ENCODE measurements at places on chromosomes 5 and 9.

DNA sequence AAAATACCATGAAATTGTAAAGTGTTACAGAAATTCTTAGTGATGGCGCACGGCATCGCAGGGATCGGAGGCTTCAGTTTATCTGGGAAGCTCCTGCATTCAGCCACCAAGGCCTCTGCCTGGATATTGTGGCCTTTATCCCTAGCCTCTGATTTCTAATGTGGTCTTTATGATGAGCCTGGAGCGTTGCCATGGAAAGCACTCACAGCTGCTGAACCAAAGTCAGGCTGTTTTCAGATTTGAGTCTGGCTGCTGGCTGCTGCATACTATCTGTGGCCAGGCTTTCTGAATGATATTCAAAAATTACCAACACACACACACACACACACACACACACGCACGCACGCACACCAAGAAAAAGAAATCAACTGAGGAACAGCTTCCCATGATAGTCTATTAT is 101.1 kb upstream of the ZNF366 start:
- no peak for DNase-seq

GRCh38 chr9:37209431-37210386 is 89.3 kb downstream of the ZCCHC7 start:
- DNase-seq: no peak

DNA sequence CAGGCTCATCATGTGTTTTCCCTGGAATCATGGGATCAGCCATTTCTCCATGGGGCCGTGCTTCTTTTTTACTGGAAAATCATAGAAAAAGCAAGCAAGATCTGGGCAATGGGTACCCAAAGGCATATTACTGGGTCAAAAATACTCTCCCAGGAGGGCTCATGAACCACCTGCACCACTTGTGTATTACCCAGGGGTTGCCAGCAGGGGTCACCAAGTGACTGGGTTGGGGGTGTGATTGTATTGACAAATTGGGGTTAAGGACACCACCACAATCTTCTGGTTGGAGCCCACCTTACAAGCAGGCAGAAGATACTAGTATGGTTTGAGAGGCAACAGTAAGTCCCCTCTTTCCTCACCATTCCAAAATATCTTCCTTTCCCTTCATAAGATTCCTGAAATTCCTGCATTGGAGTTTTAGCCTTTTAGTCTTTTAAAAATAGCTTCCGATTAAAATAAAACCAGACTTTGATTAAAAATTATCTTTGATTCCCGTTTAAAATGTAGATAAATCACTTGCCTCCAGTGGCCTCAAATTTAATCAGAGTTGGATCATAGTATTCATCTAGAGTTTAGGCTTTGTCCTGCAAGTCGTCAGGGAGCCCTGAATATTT is 603.3 kb downstream of the KIF4B start:
- DNase-seq: peak; percentile 16

- no peak for DNase-seq
These were observed 349.6 kb downstream of the PDE4D start for GRCh38 chr5:59543821-59544442.

- DNase-seq: no peak
These were observed 66.8 kb upstream of the ITGA2 start for GRCh38 chr5:52922384-52922783.

DNA sequence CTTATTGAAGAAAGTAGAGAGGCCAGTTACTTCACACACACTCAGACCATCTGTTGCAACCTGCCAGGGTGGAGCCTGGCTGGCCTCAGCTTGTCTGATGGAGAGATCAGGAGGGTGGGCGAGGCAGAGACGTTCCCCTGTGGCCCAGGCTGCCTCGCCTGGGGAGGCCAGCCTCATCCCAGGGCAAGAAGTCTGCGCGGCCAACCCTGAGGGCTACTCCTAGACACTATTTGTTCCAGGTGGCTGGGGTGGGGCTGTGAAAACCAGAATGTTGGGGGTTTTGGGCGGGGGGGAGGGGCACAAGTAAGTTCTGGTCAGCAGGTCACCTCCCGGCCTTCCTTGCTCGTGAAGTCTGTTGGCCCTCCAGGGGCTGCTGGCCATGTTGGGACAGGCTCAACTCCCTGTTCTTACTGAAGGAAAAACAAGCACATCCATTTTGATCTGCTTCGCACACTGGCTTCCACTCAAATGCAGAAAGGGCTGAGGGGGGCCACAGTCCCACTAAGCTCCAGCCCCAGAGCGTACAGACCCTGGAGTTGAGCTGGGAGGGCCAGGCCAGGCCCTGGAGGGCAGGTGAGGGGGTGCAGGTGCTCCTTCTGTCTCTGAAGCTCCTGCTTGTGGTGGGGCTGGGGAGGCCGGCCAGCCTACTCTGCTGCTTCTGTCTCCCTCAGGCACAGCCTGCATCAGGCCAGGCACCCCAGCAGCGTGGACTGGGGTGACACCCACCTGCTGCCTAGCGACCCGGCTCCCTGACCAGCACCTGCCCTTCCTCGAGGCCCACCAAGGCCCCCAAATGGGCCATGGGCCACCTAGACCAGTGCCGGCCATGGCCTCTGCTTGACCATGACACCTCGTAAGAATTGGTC is 46.6 kb downstream of the SECISBP2 start:
- no peak for DNase-seq

- DNase-seq: no peak
These were observed 35.2 kb downstream of the MVB12B start for GRCh38 chr9:126361810-126362238.

DNA sequence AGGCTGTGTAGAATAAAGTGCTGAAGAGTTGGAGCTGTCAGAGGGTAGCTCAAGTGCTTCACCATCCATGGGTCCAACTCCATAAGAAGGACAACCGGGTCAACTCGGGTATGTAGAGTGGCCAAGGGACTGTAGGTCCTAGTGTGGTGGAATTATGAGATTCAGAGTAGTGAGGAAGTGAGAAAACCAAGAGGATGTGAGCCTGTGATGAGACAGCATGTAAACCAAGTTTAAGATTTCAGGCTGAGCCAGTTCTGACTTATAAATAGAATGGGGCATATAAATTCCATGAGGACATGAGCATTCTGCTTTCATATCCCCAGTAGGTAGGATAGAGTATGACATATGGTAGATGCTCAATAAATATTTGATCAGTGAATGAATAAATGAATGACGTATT is 96.3 kb downstream of the CFAP95 start:
- DNase-seq: no peak

DNA sequence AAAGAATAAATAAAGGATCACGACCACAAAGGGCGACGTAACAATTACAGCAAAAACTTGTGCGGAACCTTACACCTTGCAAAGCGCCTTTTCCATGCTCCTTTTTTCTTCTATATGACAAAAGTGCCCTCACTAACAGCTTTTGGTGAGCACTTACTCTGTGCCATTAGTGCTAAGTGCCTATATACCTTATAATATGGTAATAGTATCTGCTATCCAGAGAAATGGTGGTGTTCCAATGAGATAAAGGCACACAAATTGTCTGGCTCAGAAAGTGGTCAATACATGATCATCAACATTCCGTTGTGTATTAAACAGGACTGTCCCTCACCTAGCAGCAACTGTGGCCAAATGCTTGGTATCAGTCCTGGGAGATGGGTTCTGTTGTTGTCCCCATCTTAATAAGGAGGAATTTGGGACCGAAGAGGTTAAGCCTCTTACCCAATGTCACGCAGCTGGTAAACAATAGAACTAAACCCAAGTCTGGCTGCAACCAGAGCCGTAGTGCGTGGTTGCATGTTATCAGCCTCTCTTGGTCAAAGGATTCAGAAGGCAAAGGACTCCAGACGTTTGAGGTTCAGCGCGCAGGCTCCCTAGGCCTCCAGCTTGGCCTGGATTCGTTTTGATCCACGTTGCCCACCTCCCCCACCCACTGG is 564 bp upstream of the TOR2A start:
- no peak for DNase-seq

DNA sequence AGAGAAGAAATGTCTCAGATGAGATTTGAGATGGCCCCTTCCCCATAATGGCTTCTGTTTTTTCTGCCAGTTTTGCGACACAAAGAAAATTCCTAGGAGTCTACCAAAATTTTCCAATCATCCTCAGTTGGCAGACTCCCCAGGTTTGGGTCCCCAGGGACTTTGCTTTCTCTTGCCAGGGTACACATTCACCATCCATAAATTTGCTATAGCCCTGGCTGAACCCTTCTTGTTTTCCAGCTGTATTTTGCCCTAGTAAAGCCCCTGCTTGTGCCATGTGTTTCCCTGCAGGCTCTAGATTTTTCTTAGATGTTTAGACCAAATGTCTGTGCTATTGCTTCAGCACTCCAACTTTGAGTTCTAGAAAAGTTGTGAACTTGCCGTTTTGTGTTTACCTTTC is 283.2 kb downstream of the ANXA1 start:
- no peak for DNase-seq

DNA sequence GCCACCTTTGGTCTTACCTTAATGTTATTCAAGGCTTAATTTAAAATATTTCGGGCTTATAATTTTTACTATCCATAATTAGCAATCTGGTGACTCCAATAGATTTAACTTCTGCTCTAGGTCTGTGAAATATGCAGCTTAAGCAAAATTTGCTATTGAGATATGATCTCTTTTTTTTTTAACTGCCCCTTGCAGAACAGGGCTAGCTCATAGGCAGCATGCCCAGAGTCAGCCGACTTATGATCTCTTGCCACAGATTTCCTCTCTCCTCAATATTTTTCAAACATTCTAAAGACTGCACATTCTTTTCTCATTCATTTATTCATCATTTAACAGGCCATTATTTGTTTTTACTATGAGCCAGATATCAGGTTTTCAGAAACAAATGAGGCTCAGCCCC is 4.5 kb downstream of the TTC23L start:
- no peak for DNase-seq

DNA sequence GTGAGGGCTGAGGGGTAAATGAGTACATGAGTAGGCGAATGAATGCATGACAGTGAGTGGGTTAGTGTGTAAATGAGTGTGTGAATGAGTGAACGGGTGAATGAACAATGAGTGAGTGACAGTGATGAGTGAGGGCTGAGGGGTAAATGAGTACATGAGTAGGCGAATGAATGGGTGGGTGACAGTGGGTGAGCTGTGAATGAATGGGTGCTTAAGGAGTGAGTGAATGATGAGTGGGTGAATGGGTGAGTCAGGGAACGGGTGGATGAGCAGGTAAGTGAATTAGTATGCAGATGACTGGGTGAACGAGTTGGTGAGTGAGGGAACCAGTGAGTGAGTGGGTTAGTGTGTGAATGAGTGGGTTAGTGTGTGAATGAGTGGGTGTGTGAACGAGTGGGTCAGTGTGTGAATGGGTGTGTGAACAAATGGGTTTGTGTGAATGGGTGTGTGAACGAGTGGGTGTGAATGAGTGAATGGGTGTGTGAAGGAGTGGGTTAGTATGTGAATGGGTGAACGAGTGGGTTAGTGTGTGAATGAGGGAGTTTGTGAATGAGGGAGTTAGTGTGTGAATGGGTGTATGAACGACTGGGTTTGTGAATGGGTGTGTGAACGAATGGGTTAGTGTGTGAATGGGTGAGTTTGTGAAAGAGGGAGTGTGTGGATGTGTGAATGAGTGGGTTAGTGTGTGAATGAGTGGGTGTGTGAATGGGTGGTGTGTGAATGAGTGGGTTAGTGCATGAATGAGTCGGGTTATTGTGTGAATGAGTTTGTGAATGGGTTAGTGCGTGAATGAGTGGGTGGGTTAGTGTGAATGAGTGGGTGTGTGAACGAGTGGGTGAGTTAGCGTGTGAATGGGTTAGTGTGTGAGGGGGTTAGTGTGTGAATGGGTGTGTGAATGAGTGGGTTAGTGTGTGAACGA is 32.9 kb downstream of the NKD2 start:
- DNase-seq: no peak

- DNase-seq: no peak
These were observed 81.6 kb downstream of the TMEM174 start for GRCh38 chr5:73254642-73255041.

- no peak for DNase-seq
These were observed 46.1 kb upstream of the IL7R start for GRCh38 chr5:35810601-35811000.

DNA sequence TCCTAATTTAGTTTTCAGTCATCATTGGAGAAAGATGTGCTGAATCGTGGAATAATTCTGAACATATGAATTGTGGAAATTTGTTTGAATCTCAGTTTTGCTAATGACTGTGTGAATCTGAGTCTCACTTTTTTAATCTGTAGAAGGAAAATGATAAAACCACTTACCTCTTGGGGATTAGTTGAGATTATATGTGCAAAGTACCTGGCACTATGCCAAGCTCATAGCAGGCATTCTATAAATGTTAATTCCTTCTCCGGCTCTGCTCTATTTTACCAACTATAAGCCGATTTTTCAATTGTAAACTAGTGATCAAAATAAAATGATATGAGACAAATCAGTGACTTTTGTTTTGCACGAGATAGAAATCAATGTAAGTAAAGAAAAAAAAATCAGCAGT is 290.8 kb downstream of the TRPM3 start:
- DNase-seq: no peak

GRCh38 chr5:61052882-61053281 is 107.9 kb downstream of the NDUFAF2 start:
- no peak for DNase-seq

- DNase-seq: no peak
These were observed 28.9 kb downstream of the ACTBL2 start for GRCh38 chr5:57453728-57454127.

DNA sequence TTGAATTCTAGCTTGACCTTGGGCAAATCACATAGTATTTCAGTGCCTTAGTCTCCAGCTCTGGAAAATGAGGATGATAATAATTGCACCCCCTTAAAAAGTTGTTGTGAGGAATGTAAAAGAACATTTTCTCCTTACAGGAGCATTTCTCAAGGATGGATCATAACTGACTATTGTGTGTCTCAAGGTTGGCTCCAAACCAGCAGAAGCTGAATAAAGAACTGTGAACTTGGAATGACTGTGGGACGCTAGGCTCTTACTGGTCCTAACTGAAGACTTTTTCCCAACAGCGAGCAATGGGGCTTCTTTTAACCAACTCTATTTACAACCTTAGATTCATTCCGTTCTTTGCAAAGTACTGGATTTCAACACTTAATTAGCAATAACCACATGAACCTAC is 26.2 kb upstream of the GLRX start:
- no peak for DNase-seq

DNA sequence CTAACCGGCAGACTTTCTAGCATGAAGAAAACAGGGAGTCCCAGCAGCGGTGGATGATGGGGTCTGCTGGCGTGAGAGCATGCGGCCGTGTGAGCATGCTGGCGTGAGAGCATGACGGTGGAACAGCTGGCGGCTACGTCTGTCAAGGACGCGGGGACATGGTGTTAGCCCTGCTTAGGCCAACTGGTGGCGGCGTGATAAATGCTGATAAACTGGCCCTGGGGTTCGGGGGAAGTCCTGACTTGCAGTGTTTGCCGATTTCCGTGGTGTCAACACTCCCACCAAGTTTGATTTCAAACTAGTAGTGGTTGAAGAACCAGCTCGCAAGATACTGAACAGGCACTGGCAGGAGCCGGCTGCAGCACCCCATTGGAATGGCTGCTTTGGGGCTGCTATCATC is 122.4 kb upstream of the RAPGEF1 start:
- DNase-seq: no peak

- no peak for DNase-seq
These were observed 1.2 kb downstream of the SRFBP1 start for GRCh38 chr5:121962958-121963357.

- DNase-seq: no peak
These were observed 23.2 kb downstream of the SPIN1 start for GRCh38 chr9:88411471-88411870.
